ENCODE measurements at places on chromosomes 7 and 10.

DNA sequence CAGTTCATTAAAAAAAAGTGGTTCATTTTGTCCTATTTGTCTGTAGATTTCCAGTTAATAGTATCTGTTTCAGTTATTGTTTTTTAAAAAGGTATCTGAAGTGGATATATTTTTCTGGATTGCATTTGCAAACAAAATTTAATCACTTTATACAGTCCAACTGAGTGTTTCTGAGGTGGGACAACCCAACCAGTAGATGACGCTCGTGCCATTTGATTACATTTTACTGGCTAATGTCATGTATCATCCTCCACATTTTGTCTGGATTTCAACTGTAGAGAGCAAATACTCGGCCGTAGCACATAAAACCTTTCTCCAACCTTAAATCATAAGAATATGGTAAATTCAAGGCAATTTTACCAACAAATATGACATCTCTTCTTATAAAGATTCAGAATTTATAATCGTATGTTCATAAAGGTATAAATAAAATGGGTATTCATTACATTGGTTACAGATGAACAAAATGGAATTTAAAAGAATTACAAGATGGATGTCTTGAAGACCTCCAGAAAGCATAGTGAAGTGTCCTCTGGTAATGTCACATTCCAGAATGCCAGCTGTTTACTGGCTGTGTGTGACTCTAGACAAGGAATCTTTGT, 789.0 kb downstream of the PHTF2 start:
- no peak for ATAC-seq

- ATAC-seq, result no peak
These were observed 13.4 kb downstream of the BUD31 start for GRCh38 chr7:99422186-99422585.

GRCh38 chr7:86949052-86949778, 110.2 kb downstream of the ELAPOR2 start:
- peak; percentile 53 for ATAC-seq

- no peak for ATAC-seq
These were observed 349.7 kb downstream of the PTEN start for GRCh38 chr10:88213065-88213605.

DNA sequence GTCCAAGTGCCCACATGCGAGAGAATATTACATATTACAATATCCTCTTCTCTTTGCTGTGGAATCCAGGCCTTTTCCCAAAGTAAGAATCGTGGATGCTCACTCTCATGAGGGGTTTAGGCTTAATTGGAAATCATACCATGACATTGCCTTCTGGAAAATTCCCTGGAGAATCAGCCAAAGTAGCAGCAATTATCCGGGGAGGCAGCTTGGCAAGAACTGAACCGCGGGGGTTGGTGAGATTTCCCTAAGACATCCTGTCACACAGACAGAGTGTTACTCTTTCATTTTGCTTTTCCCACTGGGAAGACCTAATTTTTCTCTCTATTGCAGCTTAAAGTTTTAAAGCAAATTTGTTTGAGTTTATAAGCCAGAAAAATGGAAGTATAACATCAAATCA, 463.6 kb upstream of the DPP6 start:
- no peak for ATAC-seq
